ENCODE measurements at places on chromosomes 3 and 15.

GRCh38 chr3:180408654-180409053 lies 193.3 kb upstream of the TTC14 start:
- DNase-seq = no peak

DNA sequence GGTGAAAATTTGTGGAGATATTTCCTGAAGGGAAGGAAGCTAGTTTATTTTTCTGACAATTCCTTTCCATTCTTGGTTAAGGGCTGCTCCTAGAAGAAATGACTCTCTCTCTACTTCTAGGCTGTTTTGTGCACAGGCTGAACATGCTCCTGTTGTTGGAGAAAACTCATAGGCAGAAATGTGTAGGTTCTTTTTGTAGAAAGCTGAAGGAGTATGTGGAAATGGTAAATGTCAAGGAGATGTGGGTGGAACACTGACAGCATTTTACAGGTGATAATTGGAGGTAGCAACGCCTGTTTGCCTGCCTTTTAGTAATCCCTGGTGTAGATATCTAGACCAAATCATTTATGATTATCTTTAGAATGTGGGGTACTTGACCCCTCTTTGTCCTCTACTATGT lies 322.2 kb upstream of the TBC1D5 start:
- DNase-seq = no peak

GRCh38 chr3:66450390-66451022 lies 50.3 kb downstream of the LRIG1 start:
- no peak for DNase-seq

DNA sequence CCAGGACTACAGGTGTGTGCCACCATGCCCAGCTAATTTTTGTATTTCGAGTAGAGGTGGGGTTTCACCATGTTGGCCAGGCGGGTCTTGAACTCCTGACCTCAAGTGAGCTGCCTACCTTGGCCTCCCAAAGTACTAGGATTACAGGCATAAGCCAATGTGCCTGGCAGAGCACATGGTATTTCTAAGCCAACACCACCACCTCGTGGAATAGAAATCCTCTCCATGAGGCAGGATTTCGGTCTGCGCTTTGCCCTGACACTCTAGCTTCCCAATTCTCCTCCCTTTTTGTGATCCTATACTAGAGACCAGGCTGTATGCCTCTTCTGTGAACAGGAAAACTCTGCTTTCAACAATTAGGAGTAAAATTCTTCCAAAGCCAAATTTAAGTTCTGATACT lies 372.2 kb downstream of the VGLL3 start:
- DNase-seq = no peak

DNA sequence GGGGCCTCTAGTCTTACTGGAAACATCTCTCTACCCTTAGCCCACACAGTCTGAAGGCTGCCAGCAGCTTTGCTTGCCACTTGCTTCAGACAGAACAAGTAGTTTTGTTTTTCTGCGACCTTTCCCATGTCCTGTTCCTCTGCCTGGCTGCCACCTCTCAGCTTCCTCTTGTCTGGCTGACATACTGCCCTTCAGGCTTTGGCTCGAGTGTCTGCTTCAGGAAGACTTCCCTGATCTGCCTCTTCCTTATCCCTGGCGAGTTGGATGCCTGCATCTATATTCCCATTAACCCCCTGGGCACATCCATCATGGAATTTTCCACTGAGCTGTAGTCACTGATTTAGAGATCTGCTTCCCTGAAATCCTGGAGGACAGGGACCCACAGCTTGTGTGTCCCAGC lies 25.1 kb upstream of the CPNE9 start:
- no peak for DNase-seq

GRCh38 chr3:23062982-23063381 lies 140.1 kb upstream of the UBE2E2 start:
- no peak for DNase-seq
